ENCODE measurements at places on chromosomes 12 and 14.

- no peak for DNase-seq
Observed at GRCh38 chr12:103657331-103657730, 70.3 kb downstream of the STAB2 start.

GRCh38 chr12:23906329-23906728 is 43.1 kb downstream of the SOX5 start:
- peak; percentile 43 for DNase-seq

DNA sequence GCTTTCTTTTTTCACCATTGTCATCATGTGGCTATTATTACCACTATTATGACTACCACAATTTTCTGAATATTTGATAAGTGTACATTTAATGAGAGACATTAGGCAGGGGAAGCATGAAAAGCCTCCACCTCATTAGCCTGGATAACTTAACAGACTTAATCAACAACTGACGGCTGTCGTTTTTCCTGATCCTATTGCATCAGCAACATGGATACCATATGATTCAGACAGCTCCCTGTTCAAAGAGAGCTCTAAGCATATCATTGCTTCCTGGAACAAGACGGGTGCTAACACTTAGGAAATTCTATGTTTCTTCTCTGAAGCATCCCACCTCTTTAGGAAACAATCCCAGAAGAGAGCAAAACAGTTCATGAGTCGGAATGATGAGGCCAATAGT is 765.2 kb downstream of the NOVA1 start:
- no peak for DNase-seq

- DNase-seq = no peak
Observed at GRCh38 chr12:80710727-80711449, 3.5 kb downstream of the MYF6 start.

DNA sequence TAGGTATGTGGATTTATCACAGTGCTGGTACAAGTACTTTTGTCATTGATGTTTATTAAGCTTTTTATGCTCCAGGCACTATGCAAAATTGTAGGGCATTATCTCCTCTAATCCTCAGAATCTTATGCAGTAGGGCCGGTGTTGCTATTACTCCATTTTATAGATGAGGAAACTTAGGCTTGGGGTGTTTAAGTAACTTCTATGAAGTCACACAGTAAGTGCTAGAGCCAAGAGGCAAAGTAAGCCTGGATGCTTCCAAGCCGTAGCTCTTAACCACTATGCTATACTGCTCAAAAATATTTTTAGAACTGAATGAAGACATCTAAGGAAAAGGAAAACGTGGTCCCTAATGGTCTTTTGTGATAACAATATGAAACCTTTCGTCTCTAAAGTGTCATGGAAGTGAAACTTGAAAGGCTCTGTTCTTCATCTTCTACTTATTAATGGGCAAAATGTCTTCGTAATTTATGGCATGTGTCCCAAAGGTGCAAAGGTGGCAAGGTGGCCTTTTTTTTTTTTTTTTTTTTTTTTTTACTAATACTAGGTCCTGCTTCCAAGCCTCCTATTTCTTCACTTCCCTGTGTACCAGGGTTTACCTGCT is 85.2 kb downstream of the ETV6 start:
- no peak for DNase-seq

GRCh38 chr14:42927313-42927712 is 1320.6 kb downstream of the LRFN5 start:
- DNase-seq = no peak

- no peak for DNase-seq
Observed at GRCh38 chr12:58732894-58733293, 187.4 kb downstream of the LRIG3 start.

DNA sequence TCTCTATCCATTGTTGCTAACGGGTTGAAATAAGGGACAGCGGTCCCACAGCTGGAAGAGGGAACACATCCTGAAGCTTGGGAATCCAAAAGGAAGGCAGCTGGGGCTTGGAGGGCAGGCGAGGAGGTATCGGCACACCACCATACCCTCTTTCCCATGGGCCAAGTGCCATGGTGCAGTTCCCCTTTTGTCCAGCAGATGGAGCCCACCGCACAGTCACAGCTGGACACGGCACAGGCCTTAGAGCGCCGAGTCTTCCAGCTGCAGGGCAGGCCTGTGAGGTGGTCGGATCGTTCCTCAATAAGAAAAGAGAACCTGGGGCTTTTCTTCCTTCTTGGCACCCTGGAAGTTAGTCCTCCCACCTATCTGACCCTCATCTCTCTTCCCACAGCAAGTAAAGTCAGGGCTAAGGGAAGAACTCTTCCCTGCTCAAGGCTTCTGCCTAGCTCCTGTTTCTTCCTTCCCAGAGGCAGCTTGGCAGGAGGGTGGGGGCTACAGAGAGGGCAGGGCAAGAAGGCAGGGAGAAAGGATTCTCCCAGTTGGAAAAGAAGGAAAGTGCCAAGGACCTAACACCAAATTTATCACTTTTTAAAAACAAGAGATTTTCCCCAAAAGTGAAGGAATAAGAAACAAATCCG is 8.6 kb downstream of the PPP1R1A start:
- DNase-seq = peak; percentile 87

DNA sequence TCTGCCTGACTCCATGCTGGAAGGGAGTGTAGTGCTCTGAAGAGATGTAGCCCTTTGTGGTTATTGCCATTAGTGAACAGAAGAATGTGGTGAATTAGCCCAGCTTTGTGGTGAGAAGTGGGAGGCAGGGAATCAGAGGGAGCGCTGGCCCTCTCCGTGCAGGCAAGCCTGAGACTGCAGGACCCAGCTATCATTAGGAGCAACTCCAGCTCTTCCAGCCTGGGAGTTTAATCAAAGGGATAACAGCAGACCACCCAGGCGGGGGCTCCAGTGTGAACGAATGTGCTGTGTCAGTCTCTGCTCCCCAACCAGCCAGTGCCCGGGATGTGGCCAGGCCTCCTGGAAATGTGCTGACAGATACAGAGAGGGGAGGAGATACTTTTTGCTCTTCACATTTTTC is 142.7 kb downstream of the TTLL5 start:
- no peak for DNase-seq

DNA sequence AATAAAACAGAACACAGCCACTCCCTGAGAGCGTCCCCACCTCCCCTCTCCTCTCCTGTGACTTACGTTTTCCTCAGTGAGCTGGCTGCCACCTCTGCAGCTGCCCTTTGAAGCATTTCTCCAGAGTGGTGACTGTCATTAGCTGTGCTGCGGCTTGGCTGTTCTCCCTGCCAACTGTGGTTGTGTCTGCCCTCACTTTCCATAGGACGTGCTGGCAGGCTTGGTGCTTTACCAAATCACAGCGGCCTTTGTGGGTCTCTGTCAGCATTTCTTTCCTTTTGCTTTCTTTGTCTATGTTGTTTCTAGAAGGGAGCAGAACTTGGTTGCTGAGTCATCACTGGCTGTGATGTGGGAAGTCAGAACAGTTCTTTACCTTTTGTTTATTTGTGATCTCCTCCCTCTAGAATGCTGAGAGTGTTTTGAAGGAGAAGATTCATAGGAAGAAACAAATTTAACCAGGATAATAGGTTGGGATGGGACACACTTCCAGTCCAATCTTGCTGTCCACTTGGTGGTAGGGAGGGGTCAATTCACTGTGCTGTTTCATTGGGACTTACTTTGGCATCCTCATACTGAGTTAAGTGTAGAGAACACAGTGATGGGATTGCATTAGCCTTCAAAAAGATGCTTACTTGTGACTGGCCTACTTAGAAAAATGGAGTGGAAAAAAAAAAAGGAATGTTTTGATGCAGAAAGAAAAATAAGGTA is 88.2 kb downstream of the TMX1 start:
- DNase-seq = no peak

DNA sequence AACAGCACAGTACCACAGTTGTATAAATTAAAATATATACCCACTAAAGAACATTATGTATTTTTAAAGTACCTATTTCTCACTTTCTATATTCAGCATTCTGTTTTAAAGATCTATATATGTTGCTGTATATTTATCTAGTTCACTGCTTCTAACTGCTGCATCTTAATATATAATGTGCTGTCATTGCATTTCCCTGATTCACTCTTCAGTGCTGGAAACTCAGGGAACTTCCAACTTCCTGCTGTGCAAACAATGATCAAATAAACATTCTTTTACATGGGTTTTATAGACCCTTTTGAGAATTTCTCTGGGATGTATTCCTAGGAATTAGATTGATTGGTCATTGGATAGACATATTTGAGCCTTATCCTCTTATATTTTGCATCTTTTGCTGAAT is 379.1 kb downstream of the APAF1 start:
- no peak for DNase-seq

DNA sequence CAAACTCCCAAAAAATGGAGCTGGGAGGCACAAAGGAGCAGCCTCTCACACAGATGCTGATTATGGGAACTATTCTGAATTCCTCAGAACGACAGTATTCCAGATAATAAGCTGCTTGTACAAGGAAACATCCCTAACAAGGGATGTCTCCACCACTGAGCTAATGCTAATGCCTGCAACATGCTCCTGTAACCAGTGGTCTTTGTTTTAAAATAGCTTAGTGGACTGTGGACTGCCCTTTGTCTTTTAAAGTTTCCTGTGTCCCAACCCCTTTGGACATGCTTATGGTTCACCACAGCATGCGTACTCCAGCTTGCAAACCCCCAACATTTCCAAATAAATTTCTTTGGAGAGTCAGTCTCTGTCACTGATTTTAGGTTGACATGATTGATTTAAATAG is 16.4 kb upstream of the PITPNM2 start:
- DNase-seq = no peak

- DNase-seq = no peak
Observed at GRCh38 chr12:85803923-85804322, 32.3 kb downstream of the RASSF9 start.

GRCh38 chr12:55024575-55024974 is 4.8 kb downstream of the NEUROD4 start:
- no peak for DNase-seq

DNA sequence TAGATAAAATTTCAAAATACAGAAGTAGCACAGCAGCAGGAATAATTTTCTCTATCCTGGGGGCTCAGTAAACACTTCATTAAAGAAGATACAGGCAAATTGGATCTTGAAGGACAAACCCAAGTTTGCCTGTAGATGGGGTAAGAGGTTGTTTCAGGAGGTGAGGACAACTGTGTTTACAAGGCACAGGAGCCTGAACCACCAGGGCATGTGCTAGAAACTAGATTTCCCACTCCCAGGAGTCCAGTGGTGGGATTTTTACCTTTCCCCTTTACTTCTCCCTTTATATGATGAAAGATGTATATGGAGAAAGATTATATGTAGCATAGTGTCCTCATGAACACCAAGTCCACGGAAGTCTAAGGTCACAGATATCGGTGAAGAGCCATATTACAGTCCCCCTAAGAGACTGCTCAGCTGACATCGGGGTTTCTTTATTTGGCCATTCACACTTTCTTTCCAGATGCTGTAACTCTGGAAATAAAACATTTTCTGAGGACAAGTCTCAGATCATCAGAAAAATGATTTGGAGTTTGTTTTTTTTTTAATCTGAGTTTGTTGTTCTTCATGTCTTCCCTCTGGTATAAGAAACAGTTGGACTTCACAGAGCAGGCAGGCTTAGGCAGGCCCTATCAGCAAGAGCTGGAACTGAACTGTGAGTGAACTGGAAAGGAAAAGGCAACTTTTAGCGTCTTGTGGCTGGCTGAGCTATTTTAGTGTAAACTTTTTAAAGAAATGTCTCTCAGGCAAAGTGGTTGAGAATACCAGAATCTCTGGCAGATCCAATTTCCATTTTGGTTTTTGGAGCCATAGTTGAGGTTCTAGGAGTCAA is 8.0 kb upstream of the EVL start:
- DNase-seq = no peak

GRCh38 chr12:91630596-91631293 is 448.1 kb upstream of the DCN start:
- no peak for DNase-seq
